NCI-H146 (cell line): ENCODE measurements at places on chromosomes 4 and X.

GRCh38 chrX:49163555-49164419 lies 1.2 kb downstream of the MAGIX start:
- DNase-seq = peak; percentile 84

DNA sequence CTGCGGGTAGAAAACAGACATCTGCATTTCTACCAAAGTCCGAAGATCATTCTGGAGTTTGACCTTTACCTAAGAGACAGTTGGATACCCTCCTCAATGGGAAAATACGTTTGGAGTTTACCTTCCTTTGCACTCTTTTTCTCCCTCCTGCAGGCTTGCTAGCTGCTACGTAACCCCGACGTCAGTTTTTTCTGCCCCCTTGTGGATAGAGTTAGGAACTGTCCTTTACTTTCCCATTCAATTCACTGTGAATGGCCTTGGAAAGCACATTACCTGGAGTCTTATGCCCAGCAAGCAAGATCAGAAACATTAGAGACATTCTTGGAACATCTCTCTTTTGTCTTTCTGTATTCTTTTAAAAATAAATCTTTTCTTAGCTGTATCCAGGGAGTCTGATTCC lies 250.7 kb downstream of the NAP1L3 start:
- peak; percentile 9 for DNase-seq

GRCh38 chr4:169311643-169312365 lies 41.0 kb upstream of the SH3RF1 start:
- peak; percentile 10 for DNase-seq

DNA sequence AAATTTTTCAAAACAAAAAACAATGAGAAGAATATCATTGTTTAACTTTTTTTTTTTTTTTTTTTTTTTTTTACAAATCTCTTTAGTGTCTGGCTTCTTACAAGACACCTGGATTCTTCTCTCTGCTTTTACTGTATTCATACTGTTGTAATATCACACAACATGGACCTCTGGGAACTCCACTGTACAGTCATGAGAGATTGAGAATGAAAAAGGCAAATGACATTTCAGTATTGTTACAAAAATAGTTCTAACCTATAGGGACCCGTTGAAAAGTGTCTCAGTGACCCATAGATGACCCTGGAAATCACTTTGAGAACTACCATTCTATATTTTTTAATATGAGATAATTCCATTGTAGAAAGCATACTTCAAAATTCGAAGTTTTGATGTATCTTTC lies 124.4 kb downstream of the SLIT2 start:
- no peak for DNase-seq

DNA sequence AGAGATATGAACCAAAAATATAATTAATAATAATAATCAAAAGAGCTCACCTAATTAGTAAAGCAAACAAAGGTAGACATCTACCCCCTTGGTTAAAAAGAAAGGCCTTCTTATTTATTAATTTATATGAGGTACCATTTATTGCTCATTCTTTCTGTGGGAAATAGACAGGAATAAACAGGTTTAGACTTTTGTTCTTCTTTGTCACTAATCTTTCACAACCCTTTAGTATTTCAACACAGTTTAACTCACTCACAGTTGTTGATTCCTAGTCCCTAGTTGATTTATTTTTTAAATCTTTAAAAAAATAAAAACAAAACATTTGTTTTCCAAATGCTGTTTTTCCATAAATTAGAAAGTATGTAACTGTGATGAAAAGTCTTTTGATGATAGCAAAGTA lies 5.6 kb downstream of the PPARGC1A start:
- DNase-seq = no peak

- no peak for DNase-seq
Observed at GRCh38 chrX:24168807-24169206, 19.3 kb downstream of the ZFX start.

DNA sequence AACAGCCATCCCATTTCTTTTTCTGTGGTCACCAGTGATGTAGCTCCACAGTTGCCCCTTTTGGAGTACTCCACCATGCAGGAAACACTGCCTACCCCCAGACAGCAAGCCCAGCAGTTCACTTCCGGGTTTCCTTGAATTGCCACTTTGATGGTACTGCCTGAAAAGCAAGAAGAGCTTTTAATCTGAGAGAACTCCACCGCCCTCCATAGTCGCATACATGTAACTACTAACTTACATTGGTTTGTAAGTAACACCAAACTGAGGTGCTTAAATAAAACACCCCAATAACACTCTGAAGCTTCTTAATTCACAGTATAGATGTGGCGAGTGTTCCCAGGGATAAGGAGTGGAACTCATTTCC lies 53.6 kb upstream of the HPSE start:
- no peak for DNase-seq

GRCh38 chr4:81609844-81610243 lies 138.1 kb upstream of the RASGEF1B start:
- no peak for DNase-seq

- no peak for DNase-seq
Observed at GRCh38 chr4:25834411-25835107, 28.2 kb downstream of the SEL1L3 start.

- DNase-seq = no peak
Observed at GRCh38 chrX:14412686-14413085, 116.7 kb upstream of the GLRA2 start.

DNA sequence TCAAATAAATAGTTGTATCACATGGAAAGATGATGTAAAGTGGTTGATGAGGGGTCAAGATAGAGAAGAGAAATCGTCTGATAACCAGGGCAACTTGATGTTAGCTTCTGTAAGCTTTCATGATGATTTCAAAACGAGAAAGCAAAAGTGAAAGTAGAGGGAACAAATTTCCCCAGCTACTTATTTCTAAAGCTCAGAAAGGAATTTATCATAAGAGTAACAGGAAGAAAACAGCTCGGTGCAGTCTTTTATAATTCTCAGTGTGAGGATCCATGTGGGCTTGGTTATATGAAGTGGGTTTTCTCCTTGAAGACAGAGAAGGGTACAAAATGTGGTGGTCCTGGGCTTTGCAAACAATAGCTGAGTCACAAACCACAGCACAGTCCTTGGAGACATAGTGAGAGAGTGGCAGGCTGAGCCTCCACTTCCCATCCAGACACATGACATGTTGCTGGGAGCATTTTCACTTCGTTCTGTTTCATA lies 32.1 kb upstream of the GLRA2 start:
- no peak for DNase-seq

DNA sequence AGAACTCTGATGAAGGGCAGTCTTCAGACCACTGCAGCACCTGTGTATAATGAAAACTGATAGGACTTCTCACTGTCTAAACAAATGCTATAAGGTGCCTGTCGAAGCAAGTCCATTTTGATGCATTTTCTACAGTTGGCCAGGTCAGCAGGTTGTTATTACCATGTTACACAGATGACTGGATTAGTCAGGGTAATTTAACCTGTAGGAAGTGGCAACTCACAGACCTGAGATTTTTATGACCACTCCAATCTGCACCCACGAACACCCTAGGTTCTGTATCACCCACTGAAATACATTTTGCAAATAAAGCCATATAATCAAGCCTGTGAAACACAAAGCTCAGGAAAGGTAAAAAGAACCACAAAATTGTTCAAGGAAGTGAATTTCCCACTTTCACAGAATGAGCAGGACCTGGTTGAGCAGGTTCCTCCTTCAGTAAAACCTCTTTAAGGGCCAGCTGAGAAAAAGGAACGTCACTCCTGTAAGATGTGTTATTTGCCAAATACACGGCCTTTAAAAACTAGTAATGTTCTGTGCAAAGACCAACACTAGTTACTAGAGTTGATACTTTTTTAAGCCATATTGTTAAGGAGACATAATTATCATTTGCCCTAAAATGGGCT lies 12.7 kb downstream of the MAML3 start:
- DNase-seq = peak; percentile 52

DNA sequence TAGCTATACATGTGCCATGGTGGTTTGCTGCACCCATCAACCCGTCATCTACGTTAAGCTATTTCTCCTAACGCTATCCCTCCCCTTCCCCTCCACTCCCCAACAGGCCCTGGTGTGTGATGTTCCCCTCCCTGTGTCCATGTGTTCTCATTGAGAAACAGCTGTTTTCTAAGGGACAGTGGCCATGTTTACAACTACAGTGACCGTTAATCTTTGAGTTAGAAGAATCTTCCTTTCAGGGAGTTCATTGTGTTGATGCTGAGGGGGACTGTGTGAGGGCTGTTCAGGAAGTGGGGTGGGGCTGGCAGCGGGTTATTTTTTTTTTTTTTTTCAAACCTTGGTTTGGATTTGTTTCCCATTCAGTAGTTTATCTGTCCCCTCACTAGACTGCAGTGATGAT lies 179.9 kb downstream of the NHS start:
- no peak for DNase-seq

DNA sequence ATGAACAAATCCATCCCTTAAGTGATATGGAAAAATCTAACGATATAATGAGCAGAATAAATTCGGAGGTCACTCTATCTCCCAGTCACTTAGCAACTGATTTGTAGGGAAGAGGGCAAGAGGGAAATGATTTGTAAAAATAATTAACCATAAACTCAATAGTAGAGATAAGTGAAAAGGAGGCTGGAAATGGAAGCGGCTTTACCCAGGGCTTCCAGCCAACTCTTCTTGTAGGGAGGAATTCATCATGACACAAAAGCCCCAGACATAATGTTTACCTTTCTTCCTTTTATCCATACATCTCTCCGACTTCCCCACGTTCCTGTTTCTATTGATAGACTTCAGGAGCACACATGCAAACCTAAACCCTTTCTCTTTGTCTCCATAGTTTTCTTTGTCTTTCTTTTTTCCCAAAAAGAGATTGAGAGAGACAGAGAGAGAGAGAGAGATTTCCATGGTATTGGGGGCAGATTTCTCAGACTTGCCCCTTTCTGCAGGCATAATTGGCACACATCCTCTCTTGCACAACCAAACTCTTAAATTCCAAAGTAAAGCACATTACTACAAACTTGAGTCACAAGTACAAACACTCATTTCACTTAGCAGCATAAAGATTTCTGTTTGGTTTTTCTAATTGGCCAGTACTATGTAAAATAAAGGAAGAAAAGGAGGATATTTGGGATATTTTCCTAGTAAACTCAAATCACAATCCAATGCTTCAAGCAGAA lies 140.9 kb downstream of the MAPK10 start:
- DNase-seq = no peak

DNA sequence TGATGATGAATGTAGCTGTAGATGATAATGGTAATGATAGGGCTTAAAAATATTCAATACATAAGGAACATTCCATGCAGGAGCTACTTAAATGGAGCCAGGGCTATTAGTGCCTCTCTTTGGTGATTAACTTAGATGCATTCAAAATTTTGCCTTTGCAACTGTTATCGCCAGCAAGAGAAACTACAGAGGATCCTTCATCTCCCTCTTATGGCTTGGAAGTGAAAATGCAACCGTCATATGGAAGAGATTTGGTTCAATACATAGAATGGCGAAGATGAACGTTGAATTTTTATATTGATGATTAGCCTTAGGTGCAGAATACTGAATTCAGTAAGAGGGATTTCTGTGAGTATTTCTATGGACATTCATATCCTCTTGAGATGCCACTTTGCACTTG lies 134.5 kb upstream of the NLGN4X start:
- no peak for DNase-seq

GRCh38 chr4:101708293-101709039 lies 82.1 kb upstream of the BANK1 start:
- no peak for DNase-seq

- no peak for DNase-seq
Observed at GRCh38 chr4:18463987-18464559, 442.5 kb upstream of the LCORL start.

GRCh38 chr4:157702831-157703230 lies 470.0 kb downstream of the GASK1B start:
- DNase-seq = no peak
